ENCODE measurements at places on chromosomes 5 and 9. TPM values are rescaled to one million over a fixed set of nuclear protein-coding genes. Genes with fewer than 3 reads are reported as not detected.
A peak's percentile ranks its signal among the peaks of the same experiment; 100 is the strongest.

The BARHL1 gene
- total RNA-seq = not detected

The GALNT12 gene
- 1.7 TPM for total RNA-seq

The PCDHGC5 gene
- total RNA-seq = 10.9 TPM

The INVS gene
- 17.5 TPM for total RNA-seq

The PCDHA4 gene
- 9.5 TPM for total RNA-seq

The HAVCR2 gene
- total RNA-seq = 10.0 TPM

DNA sequence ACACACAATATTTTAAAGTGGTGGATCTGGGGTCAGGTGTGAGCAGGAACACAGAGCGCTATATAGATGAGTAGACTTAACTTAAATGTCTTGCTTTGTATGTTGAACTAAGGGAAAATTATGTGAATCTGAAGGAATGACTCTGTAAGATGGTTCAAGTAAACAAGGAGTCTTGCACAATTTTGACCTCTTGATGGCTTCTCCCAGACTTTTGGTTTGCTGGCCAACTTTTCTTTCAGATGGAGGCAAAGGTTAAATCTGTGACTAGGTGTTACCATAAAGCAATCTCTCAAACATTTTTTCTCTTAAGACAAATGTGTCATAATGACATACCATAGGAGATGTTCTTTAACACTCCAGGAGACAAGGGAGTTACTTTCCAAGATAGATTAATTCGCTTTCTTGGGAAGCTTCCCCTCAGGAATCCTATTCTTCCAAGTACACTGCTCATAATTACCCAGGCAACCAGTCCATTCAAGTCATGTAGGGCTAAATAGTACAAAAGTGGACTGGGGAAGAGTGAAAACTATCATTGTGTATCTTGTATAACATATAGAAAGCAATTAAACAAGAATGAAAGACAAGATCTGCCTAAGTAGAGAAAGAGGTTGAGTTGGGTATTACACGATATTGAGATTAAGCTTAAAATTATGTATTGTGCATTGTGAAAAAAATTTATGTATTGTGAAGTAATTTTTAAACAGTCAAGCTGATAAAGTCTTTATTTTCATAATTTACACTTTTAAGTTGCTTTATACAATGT is 60.3 kb upstream of the SLC27A6 start:
- DNase-seq = no peak

DNA sequence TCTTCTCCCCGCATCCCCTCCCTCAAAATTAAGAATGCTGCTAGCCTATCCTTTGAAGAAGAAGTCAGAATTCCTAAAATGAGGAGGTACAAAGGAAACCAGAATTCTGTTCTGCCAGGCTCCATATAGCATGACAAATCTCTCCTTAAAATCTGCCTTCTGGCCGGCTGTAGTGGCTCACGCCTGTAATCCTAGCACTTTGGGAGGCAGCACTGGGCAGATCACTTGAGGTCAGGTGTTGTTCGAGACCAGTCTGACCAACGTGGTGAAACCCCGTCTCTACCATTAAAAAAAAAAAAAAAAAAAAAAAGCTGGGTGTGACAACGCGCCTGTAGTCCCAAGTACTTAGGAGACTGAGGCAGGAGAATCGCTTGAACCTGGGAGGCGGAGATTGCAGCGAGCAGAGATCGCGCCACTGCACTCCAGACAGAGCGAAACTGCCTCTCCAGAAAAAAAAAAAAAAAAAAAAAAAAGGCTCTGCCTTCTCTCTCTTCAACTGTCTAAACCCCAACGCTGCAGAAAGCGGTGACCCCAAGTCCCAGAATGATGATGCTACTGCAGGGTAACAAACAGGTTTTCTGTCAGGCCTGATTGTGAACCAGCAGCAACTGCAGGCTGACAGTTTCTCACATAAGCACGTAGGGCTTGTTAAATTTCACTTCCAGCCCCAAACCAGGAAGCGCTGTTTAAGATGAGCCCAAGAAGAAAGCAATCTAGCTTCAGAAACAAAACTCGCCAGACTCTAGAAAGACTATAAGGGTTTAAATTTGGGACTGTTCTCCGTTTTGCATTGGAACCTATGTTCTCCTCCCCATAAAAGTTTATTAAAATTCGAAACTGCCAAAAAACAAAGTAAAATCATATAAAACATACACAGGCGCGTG is 963 bp upstream of the CAST start:
- peak; percentile 49 for DNase-seq

DNA sequence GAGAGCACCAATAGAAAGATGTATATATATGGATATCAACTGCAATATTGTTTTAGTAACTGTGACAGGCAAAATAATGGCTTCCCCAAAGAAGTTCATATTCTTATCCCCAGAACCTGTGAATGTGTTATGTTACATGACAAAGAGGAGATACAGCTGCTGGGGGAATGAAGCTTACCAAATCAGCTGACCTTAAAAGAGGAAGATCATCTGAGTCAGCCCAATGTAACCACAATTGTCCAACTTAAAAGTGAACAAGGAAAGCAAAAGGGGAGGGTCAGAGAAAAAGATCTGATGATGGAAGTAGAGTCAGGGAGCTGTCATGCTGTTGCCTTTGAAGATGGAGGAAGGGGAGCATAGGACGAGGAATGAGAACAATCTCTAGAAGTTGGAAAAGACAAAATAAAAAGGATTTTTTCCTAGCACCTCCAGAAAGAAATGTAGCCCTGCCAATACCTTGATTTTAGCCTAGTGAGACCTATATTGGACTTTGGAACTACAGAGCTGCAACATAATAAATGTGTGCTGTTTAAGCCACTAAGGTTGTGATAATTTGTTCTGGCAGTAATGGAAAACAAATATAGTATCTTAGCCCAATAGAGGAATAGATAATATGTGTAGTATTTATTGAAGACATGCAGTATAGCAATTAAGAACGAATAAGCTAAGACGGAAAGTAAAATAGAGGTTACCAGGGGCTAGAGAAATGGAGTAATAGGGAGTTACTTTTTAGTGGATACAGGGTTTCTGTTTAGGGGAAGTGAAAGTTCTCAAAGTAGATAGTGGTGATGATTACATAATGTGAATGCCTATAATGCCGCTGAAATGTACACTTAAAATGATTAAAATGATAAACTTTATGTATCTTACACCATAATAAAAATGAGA is 115.9 kb downstream of the PIK3R1 start:
- DNase-seq = peak; percentile 73

- DNase-seq = no peak
Measured at GRCh38 chr5:124416627-124417026, 329.8 kb downstream of the ZNF608 start.

- no peak for DNase-seq
Measured at GRCh38 chr9:90724112-90724511, 77.5 kb upstream of the SYK start.

Data from astrocyte (in vitro differentiated cells and primary cell).